ENCODE measurements at places on chromosomes 4 and X.

DNA sequence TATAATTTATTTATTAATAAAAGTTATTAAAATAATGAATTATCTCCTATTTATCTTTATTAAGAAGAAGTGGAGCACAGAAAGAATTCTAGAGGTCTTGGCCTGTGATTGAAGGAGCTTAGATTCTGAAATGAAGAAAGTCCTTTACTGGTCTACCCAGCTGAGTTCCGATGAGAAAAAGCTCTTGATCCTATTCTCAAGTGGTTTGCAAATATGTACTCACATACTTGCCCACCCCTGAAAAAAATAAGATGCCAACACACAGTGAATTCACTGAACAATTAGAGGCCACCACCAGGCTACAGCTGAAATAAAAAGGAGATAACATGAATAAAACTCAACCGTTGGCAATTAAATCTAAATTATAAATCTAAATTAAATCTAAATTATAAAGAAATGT, 253.4 kb downstream of the MAPK10 start:
- DNase-seq: no peak
- no peak overlapping the region for H3K4me3 ChIP-seq
- no peaks in the 10 kb centered on the region for H3K36me3 ChIP-seq
- no peak overlapping the region for H3K27ac ChIP-seq
- no peaks in the 10 kb centered on the region for H3K27me3 ChIP-seq

GRCh38 chrX:21153503-21153902, 220.7 kb upstream of the CNKSR2 start:
- H3K4me1 ChIP-seq: no peaks in the 10 kb centered on the region
- DNase-seq: no peak
- H3K4me3 ChIP-seq: no peak overlapping the region
- no peaks in the 10 kb centered on the region for H3K27me3 ChIP-seq
- H3K36me3 ChIP-seq: no peaks in the 10 kb centered on the region

DNA sequence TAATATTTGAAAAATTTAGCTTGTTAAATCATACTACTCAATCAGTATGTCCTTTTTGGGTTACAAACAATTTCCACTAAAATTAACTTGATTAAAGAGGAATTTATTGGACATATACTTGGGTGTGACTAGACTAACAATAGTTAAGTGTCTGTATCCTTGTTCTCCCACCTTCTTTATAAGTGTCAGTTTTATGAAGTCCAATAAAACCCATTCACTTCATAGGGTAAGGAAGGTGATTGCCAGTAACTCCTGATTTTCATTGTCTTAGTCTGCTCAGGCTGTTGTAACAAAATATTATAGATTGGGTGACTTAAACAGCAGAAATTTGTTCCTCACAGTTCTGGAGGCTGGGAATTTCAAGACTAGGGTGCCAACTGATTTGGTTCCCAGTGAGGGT, 800.0 kb downstream of the PDHA2 start:
- peaks cover 2% of the 10 kb centered on the region for H3K36me3 ChIP-seq
- H3K4me3 ChIP-seq: no peak overlapping the region
- no peaks in the 10 kb centered on the region for H3K4me1 ChIP-seq
- H3K27me3 ChIP-seq: no peaks in the 10 kb centered on the region
- DNase-seq: no peak

DNA sequence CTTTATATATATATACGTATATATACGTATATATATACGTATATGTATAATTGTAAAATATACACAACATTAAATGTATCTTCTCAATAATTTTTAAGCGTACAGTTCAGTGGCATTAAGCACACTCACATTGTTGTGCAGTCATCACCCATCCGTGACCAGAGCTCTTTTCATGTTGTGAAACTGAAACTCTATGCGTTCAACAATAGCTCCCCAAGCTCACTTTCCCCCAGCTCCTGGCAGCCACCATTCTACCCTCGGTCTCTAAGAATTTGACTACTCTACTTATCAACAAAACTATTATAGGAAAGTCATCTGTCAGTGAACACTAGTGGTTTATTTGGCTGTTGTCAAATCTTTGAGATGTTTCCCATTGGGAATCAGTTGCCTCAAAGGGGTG, 621.8 kb upstream of the GALNT7 start:
- H3K27ac ChIP-seq: no peak overlapping the region
- H3K36me3 ChIP-seq: no peaks in the 10 kb centered on the region
- H3K4me1 ChIP-seq: no peaks in the 10 kb centered on the region
- H3K27me3 ChIP-seq: no peaks in the 10 kb centered on the region
- H3K4me3 ChIP-seq: no peak overlapping the region

GRCh38 chrX:2960861-2961515, 31.8 kb upstream of the ARSD start:
- H3K27me3 ChIP-seq: peaks cover 3% of the 10 kb centered on the region
- DNase-seq: no peak
- H3K36me3 ChIP-seq: no peaks in the 10 kb centered on the region
- H3K4me3 ChIP-seq: no peak overlapping the region

DNA sequence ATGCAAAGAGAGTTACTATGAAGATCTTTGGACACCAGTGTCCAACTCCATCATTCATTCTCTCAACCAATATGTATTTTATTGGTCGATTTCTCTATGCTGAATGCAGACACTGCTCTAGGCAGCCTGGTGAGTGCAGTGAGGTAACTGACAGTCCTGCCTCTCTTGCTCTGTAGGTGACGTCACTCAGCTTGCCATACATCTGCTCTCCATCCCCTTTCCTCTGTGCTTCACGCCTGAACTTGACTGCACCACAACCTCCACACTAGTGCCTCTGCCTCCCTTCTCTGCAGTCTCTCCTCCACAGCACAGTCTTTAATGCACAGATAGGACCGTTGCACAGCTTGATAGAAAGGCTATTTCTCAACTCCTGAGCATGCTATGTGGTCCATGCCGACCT, 344.9 kb upstream of the NOCT start:
- H3K27me3 ChIP-seq: peaks cover 11% of the 10 kb centered on the region
- DNase-seq: no peak
- H3K4me1 ChIP-seq: no peaks in the 10 kb centered on the region

Data from effector memory CD8-positive, alpha-beta T cell (primary cell).